SJSA1 (cell line): ENCODE measurements at places on chromosomes 11 and 22. TPM values are rescaled to one million over a fixed set of nuclear protein-coding genes. Genes with fewer than 3 reads are reported as not detected.

GRCh38 chr11:75563978-75564552 is 2.0 kb downstream of the SERPINH1 start:
- no peaks in the 10 kb centered on the region for H3K27me3 ChIP-seq
- H3K4me1 ChIP-seq = peaks cover 39% of the 10 kb centered on the region
- peak overlapping the region; percentile 94 for H3K27ac ChIP-seq
- peak overlapping the region; percentile 78 for H3K4me3 ChIP-seq

GRCh38 chr11:98180921-98181320 is 839.8 kb upstream of the CNTN5 start:
- H3K4me1 ChIP-seq = no peaks in the 10 kb centered on the region
- DNase-seq = no peak
- no peak overlapping the region for H3K27ac ChIP-seq

- H3K27me3 ChIP-seq = no peaks in the 10 kb centered on the region
- no peaks in the 10 kb centered on the region for H3K4me1 ChIP-seq
- H3K36me3 ChIP-seq = no peaks in the 10 kb centered on the region
- no peak overlapping the region for H3K27ac ChIP-seq
These were observed 18.7 kb downstream of the TMPRSS13 start for GRCh38 chr11:117910525-117910924.

DNA sequence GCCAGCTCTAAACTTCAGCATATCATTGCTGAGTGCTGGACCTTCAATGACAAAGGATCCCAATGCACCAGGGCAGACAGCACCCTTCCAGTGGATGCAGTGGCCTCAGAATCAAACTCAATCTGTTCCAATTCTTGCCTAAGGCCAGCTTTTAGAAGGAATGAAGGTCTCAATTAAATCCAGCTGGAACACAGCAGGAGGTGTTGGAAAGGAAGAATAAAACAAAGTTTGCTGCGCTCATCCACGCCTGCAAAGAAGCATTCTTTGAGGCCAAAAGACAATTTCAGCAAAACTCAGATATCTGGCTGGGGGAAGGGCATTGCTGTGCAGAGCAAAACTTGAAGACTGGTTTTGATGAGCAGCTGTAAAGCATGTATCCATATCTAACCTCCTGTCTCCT is 120.7 kb downstream of the CCDC81 start:
- peaks cover 10% of the 10 kb centered on the region for H3K4me1 ChIP-seq
- no peaks in the 10 kb centered on the region for H3K27me3 ChIP-seq
- no peak overlapping the region for H3K4me3 ChIP-seq
- no peaks in the 10 kb centered on the region for H3K36me3 ChIP-seq
- no peak overlapping the region for H3K27ac ChIP-seq

DNA sequence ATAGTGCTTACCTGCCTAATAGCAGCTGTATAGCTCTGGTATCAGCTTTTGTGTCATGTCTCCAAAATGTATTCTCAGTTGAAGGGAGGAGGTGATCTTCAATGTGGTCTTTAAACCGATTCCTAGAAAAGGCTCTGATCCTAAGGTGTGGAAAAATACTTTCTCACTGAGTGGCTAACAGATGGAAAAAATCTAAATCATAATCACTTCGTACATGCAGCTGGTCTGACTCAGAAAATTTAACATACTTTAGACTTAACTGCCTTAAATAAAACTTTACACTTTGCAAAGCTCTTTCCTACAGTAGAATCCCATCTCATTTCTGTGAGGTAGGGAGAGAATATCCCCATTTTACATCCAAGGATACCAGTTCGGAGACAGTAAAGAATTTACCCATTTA is 38.0 kb downstream of the C2CD3 start:
- H3K4me3 ChIP-seq = no peak overlapping the region
- peaks cover 10% of the 10 kb centered on the region; the same call in 1 of the 2 replicates for H3K36me3 ChIP-seq
- DNase-seq = no peak
- peaks cover 7% of the 10 kb centered on the region for H3K4me1 ChIP-seq
- H3K27me3 ChIP-seq = no peaks in the 10 kb centered on the region

DNA sequence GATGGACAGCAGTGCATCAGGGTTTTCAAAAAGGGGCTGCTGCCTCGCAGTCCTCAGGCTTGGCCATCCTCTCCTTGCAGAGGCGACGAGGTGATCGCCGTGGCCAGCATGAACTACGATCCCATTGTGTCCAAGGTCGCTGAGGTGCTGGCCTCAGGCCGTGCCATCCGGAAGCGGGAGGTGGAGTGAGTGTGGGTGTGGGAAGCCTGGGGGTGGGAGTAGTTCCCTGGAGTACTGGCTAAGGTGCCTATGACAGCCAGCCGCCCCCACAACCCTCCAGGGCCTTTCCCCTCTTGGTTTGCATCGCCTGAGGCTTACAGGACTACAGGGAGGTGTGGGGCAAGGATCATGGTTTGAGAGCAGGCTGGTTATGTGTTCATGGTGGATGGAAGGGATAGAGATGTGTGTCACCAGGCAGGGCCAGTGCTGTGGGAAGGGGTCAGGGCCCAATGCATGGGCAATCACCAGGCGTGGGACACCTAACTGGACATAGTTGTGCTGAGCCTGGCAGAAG is 2.1 kb upstream of the LZTR1 start:
- no peaks in the 10 kb centered on the region for H3K27me3 ChIP-seq
- no peak for DNase-seq
- H3K36me3 ChIP-seq = peaks cover 15% of the 10 kb centered on the region
- H3K4me3 ChIP-seq = no peak overlapping the region
- H3K27ac ChIP-seq = no peak overlapping the region
- H3K4me1 ChIP-seq = peaks cover 24% of the 10 kb centered on the region

DNA sequence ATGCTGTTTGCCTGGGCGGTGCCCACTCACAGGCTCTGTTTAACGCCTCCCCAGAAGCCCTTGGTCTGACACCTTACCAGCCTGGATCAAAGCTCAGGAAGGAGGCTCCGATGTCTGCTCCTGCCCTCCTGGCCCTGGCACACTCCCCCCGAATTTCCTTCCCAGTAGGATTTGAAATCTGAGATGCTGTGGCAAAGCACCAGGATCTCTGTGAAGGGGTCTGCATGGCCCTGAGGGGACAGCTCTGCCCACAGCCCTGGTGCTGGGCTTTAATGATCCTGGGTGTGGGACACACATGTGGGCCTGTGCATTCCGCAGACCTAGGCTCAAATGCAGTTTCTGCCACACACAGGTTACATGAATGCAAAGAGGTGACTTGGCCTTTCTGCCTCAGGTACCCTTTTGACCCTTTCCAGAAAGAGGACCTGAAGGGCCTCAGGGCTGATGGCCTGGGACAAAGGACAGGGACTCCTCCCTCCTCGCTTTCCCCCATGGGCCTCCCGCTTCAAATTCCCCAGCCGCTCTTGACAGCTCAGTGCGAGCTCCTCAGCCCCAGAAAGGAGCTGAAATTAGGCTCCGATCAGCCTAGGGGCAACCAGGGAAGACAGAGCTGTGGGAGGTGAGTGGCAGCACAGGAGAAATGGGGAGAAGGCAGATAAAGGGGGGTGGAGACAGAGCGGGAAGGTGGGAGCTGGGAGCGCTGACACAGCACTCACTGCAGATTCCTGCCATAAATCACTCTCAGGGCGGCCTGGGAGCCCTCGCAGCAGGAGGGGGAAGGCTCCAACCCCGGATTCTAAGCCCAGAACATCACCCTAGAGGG is 41.3 kb downstream of the TRIM29 start:
- H3K4me3 ChIP-seq = no peak overlapping the region
- H3K27me3 ChIP-seq = no peaks in the 10 kb centered on the region
- no peak overlapping the region for H3K27ac ChIP-seq
- H3K4me1 ChIP-seq = no peaks in the 10 kb centered on the region

GRCh38 chr22:29587938-29588699 is 7.2 kb upstream of the NIPSNAP1 start:
- no peak overlapping the region for H3K27ac ChIP-seq
- no peaks in the 10 kb centered on the region for H3K36me3 ChIP-seq
- H3K27me3 ChIP-seq = no peaks in the 10 kb centered on the region
- DNase-seq = peak; percentile 54

IRAG1 gene
- total RNA-seq = 3.8 and 4.6 TPM in 2 replicates

RAB36 gene
- 0.42 TPM in 1 of 2 replicates, not detected in the other for total RNA-seq

KRTAP5-10 gene
- total RNA-seq = not detected in 2 replicates
